Stimulated activated CD8-positive, alpha-beta memory T cell treated with anti-CD3 and anti-CD28 coated beads, Interleukin-2, amount 100 ng/mL, for 48 hours (primary cell): ENCODE measurements at places on chromosomes 4 and X.
A peak's percentile ranks its signal among the peaks of the same experiment; 100 is the strongest.

- no peak for DNase-seq
These were observed 2.1 kb downstream of the OGT start for GRCh38 chrX:71534773-71535544.

DNA sequence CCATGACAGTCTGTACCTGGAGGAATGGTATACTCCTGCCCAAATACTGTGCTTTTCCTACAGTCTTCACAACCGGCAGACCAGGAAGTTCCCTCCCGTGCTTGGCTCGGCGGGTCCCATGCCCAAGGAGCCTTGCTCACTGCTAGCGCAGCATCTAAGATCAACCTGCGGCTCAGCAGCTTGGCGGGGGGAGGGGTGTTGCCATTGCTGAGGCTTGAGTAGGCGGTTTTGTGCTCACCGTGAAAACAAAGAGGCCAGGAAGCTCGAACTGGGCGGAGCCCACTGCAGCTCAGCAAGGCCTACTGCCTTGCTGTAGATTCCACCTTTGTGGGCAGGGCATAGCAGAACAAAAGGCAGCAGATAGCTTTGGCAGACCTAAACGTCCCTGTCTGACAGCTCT is 152.7 kb downstream of the TEX11 start:
- DNase-seq: peak; percentile 38

GRCh38 chr4:37758226-37758625 is 68.3 kb upstream of the PGM2 start:
- no peak for DNase-seq

- DNase-seq: no peak
These were observed 16.1 kb downstream of the CBR4 start for GRCh38 chr4:168993714-168994510.

DNA sequence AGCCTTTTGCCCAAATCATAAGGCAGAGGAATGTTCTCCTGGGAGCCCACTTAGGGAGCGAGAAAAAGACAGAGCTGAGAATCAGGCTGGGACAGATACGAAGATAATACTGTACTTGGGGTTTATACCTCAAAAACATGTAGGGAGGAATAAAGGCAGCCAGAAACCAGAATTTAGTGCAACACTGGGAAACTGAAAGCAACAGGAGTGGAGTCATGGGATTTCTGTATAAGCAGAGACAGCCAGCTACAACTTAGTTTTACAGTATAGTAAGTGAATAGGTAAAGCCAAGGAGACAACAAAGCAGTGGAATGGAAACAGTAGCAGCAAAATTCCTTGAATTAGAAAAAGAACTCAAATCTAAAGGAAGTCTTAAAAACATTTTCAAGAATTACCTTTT is 413.2 kb downstream of the FAT4 start:
- DNase-seq: no peak

GRCh38 chrX:152637649-152638442 is at the start of gene GABRQ:
Gene GABRQ (plus strand): TSS chrX:152637895. CDS start chrX:152638203, 308 bp downstream.
- DNase-seq: no peak

- DNase-seq: no peak
These were observed 22.7 kb downstream of the SH3KBP1 start for GRCh38 chrX:19864736-19865135.

DNA sequence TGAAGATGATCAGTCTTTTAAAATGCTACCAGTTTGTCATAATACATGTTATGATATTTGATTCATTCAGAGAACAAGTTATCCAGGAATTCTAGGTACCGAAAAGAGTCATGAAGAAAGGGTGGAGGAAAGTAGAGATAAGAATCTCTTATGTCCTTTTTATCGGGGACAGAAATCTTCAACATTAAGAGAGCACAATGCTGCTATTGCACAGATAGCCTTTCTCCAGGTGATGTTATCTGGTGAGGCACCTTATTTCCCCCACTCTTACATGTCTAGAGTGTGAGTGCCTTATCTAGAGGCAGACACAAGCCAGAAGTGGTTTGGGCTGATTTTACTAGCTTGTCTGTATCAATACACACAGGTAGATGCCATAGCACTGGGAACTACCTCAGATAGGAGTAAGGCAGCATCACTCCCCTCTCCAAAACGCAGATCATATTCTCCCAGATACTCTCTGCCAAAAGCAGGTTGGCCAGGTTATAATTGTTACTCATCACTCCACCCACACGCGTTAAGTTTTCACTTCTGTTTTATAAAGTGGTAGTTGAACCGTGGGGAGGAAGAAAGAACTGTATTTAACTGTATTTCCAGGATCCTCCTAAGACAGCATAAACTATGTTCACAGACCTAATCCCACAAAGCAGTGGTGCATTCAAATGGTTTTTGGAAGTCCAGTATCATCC is 38.4 kb downstream of the AREG start:
- DNase-seq: no peak

GRCh38 chr4:48683784-48684666 is 96.1 kb downstream of the FRYL start:
- no peak for DNase-seq

DNA sequence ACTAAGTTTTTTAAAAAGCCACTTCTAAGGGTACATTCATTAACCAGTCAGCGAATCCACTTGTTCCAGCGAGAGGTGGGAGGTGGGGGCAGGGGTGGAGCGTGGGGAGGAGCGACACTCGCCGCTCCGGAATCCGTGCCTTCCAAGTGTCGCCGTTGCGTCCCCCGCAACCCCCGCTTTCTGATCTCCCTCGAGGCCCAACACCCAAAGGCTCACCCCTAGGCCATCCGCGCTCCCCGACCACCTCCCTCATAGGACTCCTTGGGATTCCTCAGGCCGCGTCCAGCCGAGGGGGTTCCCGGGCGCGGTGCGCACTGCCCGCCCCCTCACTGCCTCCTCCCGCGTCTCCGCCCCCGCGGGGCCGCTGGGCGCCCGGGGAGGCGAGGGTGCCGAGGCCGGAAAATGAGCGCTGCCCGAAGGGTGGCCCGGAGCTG is 108.1 kb upstream of the STOX2 start:
- DNase-seq: no peak
